ENCODE measurements at places on chromosomes 3 and 15.

DNA sequence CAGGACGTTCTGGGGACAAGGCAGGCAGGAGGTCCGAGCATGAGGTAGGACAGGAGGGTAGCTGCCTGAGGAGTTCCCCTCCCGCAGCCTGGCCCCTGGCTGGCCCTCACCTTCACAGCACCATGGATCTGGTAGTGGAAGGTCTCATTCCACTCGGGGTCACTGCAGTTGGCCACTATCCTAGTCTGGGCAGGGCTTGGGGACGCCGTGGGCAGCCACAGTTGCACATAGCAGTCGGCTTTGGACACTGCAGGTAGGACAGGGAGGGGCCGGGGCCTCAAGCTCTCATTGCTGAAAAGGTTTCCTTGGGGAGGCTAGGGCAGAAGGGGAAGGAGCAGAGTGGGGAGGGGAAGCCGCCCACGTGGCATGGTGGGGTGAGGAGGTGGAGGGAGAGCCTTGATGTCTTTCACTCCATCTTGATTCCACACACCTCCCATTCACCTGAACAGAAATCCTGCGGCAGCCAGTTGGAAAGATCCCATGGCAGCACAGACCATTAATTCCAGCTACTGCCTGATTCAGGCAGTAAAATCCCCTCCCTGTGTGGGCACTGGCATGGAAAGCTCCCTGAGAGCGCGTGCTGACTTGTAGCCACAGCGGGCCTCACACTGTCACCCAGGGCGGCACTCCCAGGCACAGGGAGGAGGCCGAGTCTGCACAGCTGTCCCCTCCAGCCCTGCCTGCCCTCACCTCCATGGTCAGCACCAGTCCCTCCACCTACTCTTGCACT lies 2.1 kb downstream of the PLA2G4F start:
- no peak for DNase-seq

GRCh38 chr3:105722943-105723556 lies 145.8 kb downstream of the CBLB start:
- DNase-seq = no peak

- DNase-seq = no peak
These were observed 670 bp upstream of the ISLR start for GRCh38 chr15:74172701-74173379.

DNA sequence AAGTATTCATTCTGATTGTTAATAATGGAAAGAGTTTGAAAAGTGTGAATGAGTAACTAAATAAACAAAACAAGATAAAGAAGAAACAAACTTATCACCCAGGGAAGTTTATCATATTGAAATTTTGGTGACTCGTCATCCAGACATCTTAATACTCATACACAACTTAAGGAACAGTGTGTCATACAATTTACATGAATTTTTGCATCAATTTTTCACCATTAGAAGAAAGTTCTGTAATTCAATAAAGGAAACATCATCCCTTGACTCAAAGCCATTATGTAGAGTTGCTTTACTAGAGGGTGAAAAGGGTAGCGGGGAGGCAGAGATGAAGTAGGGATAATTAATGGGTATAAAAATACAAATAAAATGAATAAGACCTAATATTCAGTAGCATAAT lies 536.2 kb downstream of the GRM7 start:
- DNase-seq = no peak

DNA sequence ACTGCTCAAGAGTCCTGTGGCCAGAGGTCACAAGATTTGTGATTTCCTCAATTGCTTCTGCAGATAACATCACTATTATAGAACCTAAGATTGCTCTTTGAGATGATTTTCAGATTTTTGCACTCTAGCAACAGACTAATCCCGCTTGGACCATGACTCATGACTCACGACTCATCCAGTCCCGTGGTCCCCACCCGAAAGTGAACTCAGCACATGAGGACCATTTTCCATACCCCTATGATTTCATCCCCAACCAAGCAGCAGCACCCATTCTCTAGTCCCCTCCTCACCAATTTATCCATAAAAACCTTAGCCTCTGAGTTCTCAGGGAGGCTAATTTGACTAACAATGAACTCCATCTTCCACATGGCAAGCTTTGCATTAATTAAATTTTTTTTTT lies 106.3 kb upstream of the ALCAM start:
- no peak for DNase-seq

GRCh38 chr15:27101982-27102381 lies 131.0 kb downstream of the GABRG3 start:
- no peak for DNase-seq

DNA sequence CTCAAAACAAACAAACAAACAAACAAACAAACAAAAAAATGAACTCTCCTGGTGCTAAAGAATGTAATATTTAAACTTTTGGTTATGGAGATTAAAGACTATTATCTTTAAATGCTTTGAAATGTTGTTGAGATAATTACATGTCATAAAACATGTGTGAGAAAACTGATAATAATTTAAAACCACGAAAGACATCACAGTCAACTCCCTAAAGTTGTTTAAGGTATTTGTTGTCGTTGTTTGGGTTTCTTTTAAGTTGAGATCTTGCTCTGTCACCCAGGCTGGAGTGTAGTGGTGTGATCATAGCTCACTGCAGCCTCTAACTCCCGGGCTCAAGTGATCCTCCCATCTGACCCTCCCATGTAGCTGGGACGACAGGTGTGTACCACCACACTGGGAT lies 12.0 kb downstream of the EFCAB12 start:
- no peak for DNase-seq

DNA sequence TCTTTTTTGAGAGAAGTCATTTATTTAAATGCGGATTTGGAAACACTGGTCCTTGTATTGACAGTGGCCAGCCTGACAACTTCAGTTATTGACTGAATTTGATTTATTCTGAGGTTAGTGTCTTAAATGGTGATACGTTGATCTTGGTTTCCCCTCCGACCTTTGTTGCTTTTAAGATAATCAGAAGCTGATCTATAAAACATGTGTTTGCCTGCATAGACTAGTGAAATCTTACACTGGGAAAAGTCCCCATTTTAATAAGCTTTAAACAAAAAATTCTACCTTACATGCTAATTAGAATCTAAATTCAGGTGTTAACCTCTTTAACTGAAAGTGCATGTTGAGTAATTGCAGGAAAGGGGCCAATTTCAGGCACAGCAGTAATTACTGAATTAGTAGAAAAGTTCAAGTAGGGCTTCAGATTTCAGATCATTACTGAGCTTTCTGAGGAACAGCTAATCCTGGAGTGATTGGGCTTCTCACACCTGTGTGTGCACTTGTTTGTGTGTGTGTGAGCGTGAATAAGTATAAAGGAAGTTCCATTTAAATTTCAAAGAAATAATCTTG lies 221.4 kb downstream of the SOX2 start:
- no peak for DNase-seq

- DNase-seq = no peak
These were observed 281.9 kb upstream of the LRRFIP2 start for GRCh38 chr3:37456270-37456708.

GRCh38 chr15:79922512-79923078 lies 25.8 kb upstream of the MTHFS start:
- DNase-seq = no peak

GRCh38 chr15:73869216-73869995 lies 4.0 kb upstream of the TBC1D21 start:
- DNase-seq = no peak

- DNase-seq = no peak
These were observed 26.1 kb downstream of the PTH1R start for GRCh38 chr3:46903341-46904302.

- no peak for DNase-seq
These were observed 8.0 kb upstream of the FAM107A start for GRCh38 chr3:58585005-58585786.

GRCh38 chr15:59885832-59886231 lies 118.3 kb upstream of the FOXB1 start:
- no peak for DNase-seq

DNA sequence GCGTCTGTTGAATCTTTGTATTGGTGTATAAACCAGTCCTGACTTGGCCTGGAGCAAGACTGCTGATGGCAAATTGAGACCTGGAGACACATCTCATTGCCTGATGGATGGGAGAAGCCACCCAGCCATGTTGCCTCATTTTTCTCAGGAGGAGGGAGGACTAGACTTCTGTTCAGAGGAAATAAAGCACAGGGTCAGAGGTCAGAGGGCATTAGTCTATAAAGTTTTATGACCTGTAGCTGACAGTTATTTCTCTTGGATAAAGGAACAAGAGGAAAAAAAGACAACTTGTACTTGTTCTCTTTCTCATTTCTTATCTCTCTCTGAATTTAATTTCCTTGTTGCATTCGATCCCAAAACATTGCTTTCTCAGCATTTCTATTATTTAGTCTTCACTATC lies 775.9 kb downstream of the SQOR start:
- DNase-seq = no peak

GRCh38 chr3:32709346-32709745 lies 24.4 kb downstream of the CNOT10 start:
- DNase-seq = no peak

- no peak for DNase-seq
These were observed 470.3 kb downstream of the CNTN4 start for GRCh38 chr3:2568929-2569328.

DNA sequence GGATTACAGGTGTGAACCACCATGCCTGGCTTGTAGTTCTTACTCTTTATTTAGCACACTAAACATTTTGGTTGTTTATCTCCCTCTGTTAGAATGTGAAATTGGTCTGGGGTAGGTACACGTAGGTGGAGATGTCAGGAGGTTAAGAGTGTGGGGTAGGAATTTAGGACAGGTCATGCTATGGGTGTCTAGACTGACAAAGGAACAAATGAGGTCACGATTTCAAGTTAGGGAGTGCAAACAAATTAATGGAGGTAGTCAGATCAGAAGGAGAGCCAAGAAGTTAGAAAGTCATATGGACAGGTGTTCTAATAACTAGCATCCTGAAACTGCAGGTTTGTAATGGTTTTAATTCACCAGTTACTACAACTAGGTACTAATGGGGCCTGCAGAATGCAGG lies 19.8 kb downstream of the CDV3 start:
- DNase-seq = no peak

DNA sequence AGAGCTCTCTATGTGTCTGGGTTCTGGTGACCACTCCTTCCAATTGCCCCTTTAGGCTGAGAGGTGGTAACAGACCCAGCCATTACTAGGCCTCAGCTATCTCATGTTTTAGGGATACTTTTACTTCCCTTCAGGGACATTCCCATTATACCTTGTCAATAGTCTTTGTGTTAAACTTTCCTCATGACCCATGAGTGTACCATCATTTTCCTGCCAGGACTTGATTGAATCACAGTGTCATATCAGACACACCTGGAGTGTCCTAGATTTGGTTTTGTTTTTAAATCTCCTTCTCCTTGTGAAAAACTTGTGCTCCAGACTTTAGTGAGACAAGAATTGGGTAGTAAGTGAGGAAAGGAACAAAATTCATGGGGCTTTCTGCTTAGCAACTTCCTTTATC lies 136.6 kb downstream of the KCNAB1 start:
- DNase-seq = no peak

GRCh38 chr3:122184591-122184929 lies 1.1 kb downstream of the CASR start:
- DNase-seq = no peak

DNA sequence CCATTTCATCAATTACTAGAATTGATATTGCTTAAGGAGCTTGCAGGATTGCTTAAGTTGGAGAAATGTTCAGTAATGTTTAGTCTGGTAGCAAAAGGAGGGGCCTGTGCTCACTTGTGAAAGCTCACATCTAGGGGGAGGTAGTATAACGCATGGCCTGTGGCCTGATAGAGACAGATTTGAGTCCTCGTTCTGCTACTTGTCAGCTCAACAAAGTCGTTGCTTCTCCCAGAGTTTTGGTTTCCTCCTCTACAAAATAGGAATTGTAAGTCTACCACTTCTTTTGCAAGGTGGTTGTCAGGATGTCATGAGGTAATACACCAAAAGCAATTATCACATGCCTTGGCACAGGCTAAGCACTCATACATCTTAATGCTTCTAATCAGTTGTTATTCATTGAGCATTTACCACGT lies 1.3 kb downstream of the ST3GAL6 start:
- no peak for DNase-seq

DNA sequence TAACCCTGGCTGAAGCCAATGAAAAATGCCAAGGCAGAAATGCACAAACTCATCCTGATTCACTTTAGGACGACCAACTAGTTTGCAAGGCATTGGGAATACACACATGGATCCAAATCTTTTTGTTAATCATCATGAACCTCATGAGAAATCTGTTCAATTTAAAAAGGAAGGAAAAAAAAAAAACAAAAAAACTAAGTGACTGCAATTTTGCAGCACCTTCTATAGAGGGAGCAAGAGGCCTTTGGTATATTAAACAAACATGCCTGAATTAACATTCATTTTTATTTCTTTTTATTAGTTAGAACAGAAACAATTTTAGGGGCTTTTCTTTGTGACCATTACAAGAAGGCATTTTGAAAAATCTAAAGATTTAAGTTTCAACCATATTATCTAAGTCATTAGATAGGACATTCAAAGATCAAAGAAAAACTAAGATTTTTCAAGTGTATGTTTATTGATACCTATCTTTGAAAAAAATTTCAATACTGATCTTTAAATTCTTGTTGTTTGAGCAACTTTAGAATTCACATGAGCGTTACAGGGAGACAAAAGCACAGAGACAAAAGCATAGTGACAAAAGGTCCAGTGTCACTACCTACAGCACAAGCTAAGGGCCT lies 182.4 kb downstream of the CBLB start:
- DNase-seq = no peak

GRCh38 chr3:48636149-48636655 lies 941 bp upstream of the SLC26A6 start:
- DNase-seq = no peak

GRCh38 chr15:96333131-96334016 lies 2.9 kb downstream of the NR2F2 start:
- no peak for DNase-seq

DNA sequence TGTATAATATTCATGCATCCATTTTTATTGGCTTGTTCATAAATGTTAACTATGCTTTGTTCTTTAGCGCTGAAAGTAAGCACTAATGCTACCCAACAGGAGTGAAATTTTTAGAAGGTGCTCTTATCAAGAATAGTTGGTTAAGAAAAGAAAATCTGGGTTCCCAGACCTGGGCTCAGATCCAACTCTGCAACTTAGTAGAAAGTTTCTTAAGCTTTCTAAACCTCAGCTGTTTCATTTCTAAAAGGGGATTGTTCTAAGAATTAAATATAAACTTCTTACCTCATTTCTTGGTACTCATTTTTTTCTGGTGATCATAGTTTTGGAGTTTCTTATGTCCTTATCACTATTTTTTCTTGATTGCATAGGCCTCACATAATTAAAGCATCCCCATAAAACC lies 12.1 kb downstream of the ARPP21 start:
- DNase-seq = no peak

DNA sequence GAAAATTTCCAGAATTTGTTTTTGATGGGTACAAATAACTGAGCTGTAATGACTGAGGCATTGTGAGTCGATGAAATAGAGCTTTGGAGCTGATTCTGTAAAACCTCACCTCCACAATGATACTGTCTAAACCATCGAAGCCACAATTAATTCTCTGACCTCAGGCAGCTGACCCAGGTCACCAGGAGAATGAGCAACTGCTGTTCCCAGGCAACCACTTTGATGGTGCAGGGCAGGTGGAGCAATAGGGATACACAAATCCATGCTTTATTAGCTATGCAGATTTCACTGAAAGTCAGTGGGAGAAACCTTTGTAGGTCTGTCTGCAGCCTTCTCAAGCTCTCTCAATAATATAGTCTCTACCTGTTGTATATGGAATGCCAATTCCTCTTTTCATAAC lies 204.4 kb downstream of the RYR3 start:
- no peak for DNase-seq

Measured in stimulated activated CD8-positive, alpha-beta memory T cell treated with anti-CD3 and anti-CD28 coated beads, Interleukin-4, amount 100 ng/mL, for 1 hour (primary cell).